Inflammatory macrophage treated with lipopolysaccharide for 4 hours (primary cell): ENCODE measurements at places on chromosomes 16 and 17.
A peak's percentile ranks its signal among the peaks of the same experiment; 100 is the strongest.

GRCh38 chr17:74892013-74892841, 1.2 kb downstream of the FADS6 start:
- no peak for DNase-seq

DNA sequence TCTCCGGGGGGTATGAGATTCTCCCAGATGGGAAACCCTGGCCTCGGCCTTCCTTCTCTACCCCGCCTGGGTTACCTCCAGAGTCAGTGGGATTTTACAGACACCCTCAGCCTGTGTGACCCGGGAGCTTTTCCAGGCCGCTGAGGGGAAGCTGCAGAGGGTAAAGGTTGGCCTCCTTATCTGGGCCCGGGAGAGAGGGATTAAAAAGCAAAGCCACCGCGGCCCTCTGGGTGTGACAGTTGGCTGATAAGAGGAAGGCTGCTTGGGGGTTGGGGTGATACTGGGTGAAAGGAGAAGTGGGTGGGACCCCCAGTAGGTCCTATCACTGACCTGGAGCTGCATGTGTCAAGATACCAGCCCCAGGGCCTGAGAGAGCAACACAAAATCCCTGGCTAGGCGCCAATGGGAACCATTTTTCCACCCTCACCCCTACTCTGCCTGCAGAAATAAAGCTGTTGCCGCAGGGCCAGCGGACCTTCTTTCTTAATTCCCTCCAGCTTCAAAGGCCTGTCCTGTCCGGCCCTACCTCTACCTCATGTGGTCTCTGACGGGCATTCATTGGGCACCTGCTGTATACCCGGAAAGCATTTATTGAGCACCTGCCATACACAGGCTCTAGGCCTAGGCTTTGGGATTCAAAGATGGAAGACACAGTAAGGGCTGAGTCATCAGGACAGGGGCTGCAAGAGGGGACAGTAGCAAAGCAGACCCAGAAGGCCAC, 77.6 kb upstream of the GSE1 start:
- DNase-seq = no peak

DNA sequence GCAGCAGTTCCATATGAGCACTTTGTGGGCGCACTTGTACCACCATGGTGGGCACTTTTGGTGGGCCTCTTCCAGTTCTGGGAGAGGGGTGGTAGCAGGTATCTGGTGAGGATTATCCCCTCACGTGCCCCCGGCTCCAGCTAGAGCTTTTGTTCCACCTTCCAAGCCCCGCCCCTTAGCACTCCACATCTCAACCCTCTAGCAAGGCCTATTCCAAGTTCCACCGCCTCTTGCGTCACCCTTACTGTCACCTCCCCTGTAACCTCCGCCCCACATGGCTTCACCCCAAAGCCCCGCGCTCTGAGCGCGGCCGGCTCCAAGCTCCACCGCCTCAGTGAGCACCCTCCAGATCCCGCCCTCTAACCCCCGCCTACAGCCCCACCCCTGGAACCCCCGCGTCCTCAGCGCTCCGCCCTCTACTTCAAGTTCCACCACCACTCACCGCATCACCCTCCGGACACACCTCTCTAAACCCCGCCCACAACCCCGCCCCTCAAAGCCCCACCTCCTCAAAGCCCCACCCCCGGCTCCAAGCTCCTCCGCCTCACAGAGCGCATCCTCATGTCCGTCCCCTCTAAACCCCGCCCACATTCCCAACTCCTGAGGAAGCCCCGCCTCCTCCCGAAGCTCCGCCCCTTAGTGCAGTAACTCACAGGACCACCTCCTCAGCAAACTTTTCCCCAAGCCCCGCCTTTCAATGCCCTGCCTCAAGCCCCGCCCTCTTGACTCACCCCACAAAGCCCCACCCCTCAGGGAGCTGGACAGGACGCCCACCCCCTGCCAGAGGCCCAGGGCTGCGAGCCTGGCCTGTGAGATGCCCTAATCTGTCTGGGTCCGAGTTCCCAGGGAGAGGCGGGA, 11.1 kb downstream of the SCN4A start:
- DNase-seq = peak; percentile 70

DNA sequence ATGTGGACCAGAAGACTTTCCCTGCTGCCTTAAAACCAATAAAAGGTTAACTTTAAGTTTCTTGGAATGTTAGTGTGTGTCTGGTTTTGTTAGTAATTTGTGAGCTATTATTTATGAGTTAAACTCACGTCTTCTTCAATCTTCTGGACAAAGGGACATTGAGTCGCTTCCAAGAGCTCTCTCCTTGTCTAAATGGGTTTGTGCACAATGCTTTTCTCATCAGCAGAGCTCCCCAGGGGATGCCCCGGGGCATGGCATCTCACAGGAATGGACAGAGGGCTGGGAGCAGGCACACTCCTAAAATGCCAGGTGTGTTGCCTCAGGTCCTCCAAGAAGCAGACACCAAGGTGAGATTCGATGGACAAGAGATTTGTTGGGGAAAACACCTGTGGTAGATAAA, 90.5 kb downstream of the RGS9 start:
- DNase-seq = no peak

DNA sequence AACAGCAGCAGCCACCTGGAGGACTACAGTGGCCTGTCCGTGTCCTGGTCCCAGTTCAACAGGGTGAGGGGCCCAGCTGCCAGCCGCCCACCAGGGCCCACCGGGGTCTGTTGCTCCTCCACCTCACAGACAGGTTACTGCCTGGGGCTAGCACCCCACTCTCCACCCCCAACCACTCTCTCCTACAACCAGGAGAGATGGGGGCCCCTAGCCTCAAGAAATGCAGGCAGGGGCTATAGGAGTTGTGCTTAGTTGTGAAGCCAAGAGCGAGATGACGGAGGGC, 18.0 kb downstream of the STAT5A start:
- DNase-seq = no peak

DNA sequence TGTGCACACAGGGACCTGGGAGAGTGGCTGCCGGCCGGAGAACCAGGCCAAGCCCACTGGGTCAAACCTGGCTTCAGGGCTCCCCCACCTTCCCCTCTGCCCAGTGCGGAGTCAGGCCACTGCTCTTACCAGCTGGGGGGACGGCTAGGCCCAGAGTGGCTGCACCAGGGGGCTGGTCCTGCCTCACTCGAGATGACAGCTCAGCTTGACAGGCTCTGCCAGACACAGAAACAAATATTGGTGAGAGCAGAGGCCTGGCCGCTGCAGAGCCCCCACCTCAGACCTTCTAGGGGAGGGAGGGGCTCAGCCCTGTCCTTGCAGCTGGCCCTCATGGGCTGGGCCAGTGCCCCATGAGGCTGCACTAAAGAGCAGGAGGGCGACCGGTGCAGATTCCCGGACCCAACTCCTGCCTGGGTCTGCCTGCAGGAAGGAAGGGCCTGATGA, 4.5 kb downstream of the NUDT16L1 start:
- no peak for DNase-seq

DNA sequence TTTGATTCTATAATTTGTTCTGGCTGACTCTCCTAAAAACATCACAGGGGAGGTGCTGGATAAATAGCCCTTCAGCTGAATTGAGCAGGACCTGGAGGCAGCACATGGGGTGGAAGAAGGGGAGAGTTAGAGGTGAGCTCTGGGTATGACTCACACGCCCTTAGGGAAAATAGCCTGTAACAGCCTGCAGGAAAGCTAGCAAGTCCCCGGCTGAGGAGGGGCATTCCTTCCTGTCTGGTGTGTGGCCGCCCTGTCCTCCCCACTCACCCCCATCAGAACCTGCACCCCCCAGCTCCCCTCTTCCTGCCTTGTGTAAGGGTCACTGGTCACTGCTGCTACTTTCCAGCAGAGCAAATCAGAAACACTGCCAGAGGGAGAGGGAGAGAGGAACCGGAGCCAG, 187.4 kb downstream of the C16orf95 start:
- DNase-seq = no peak

- DNase-seq = no peak
These were observed 34.9 kb upstream of the ZNF469 start for GRCh38 chr16:88347656-88348376.

- no peak for DNase-seq
These were observed 31.5 kb downstream of the MPRIP start for GRCh38 chr17:17073581-17074403.

GRCh38 chr17:53655591-53655990, 167.1 kb upstream of the KIF2B start:
- no peak for DNase-seq

DNA sequence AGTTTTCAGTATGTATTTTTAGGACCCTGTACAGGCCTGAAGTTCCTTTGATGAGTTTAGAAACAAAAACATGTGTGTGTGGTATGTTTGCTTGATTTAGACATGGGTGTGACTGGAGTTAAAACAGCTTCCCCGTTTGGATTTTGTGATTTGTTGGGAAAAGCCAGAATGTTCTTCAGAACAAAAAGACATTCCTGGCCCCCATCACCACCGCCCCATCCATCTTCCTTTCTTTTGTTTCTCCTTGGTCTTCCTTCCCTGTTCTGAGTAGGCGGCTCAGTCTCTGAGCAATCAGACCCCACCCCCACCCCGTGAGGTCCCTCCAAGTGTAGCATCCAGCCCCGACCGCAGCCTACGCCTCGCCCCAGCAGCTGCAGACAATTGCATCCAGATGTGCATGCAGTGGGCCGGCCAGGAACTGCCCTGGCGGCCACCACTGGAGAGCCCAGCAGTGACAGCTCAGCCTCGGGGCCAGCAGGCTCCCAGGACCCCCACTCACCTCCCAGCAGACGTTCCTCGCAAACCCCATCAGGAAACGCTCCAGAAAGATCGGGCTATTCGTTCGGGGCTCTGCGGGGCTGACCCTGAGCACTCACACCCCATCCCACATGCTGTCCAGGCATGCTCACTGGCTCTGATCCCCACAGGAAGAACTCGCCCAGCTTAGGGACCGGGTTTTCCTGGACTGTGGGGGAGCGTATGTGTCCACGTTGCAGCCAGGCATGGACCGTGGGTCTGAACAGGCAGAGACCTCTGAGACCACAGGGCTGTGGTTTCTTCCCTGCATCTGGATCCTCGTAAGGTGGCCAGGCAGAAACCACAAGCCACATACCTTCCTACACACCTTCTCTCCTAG, 99.8 kb upstream of the CDH5 start:
- peak; percentile 3 for DNase-seq

GRCh38 chr17:17063546-17064122, 21.4 kb downstream of the MPRIP start:
- DNase-seq = peak; percentile 49

GRCh38 chr17:48618256-48618896, 3.3 kb upstream of the HOXB8 start:
- DNase-seq = peak; percentile 70

DNA sequence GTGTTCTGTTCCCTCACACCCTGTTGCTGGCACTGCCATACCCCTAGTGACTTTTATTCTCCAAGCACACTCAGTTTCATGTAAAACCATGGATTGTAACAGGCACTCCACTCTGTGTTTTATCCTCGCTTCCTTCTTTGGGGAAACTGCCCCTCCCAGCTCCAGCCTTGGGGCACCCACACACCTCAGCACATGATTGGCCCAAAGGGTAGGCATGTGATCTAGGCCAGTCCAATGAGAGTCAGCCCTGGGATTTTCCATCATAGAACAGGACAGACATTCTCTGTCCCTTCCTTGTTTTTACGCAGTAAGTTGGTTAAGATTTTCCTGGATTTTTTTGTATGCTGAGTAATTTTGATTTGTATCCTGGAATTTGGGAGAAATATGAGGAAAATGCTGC, 115.4 kb downstream of the C16orf95 start:
- DNase-seq = no peak

GRCh38 chr16:47204736-47205504, 61.2 kb upstream of the NETO2 start:
- DNase-seq = no peak

DNA sequence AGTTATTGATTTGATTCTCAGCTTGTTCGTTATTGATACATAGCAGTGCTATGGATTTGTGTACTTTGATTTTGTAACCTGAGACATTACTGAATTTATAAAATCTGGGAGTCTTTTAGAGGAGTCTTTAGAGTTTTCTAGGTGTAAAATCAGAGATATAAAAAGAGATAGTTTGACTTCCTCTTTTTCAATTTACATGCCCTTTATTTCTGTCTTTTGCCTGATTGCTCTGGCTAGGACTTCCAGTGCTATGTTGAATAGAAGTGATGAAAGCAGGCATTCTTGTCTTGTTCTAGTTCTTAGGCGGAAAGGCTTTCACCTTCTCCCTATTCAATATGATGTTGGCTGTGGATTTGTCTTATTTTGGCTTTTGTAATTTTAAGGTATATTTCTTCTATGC, 106.2 kb downstream of the PHKB start:
- DNase-seq = no peak

DNA sequence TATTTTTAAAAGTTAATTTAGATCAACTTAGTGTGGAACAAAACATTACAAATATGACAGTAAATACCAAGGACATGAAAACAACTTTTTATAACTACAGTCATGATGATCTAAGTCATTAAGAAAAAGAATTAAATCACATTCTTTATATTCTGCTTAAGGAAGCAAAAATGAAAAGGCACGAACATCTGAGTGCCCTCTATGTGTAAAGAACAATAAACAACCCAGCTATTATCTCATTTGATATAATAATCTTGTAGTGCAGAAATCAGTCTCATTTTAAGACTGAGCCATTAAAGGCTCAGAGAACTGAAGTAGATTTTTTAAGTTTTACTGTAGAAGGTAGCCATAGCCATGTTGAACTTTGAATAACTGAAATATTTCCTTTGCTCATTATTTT, 13.4 kb downstream of the MYO1D start:
- no peak for DNase-seq

DNA sequence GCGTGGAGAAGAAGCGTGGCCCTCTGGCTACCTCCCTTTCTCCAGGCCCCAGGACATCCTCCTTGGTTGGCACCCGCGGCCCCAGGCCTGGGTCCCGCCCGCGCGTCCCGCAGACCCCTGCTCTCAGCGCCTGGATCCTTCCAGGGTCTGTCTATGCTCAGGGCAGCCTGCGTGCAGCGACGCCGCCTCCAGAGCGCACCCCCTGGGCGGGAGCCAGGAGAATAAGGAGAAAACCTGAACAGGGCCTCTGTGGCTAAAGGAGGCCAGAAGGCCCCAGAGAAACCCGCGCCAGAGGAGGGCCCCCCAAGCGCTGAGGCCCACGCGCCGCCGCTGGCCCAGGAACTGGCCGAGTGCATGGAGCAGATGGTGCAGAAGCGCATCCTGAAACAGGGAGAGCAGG, 40.4 kb upstream of the DNAJA2 start:
- DNase-seq = no peak

DNA sequence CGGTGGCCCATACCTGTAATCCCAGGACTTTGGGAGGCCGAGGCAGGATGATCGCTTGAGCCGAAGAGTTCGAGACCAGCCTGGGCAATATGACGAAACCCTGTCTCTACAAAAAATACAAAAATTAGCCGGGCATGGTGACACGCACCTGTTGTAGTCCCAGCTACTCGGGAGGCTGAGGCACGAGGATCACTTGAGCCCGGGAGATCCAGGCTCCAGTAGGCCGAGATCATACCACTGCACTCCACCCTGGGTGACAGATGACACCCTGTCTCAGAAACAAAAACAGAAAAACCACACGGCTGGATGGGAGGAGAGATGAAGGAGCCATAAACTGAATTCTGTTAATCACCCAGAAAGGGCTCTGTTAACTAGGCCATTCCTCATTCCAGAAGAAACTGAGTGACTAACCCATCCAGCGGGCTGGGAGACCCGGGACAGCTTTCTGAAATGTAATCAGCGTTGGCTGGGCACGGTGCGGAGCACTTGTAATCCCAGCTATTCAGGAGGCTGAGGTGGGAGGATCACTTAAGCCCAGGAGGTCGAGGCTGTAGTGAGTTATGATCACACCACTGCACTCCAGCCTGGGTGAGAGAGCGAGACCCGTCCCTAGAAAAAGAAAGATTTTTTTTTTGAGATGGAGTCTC, 641 bp upstream of the NT5C3B start:
- DNase-seq = no peak

GRCh38 chr17:19361944-19362276, 613 bp downstream of the B9D1 start:
- no peak for DNase-seq

- peak; percentile 40 for DNase-seq
These were observed 16.2 kb upstream of the PHF12 start for GRCh38 chr17:28967221-28968135.
